ENCODE measurements at places on chromosomes 7 and 10.

- DNase-seq: peak; percentile 24
Observed at GRCh38 chr10:73653701-73654100, 2.1 kb downstream of the SYNPO2L start.

- no peak for DNase-seq
Observed at GRCh38 chr10:71962901-71963300, 1.3 kb upstream of the CHST3 start.

GRCh38 chr10:2618690-2619089 is 448.7 kb upstream of the PFKP start:
- DNase-seq: no peak

GRCh38 chr7:95777269-95777668 is 4.9 kb downstream of the DYNC1I1 start:
- DNase-seq: no peak

- no peak for DNase-seq
Observed at GRCh38 chr7:36775061-36775620, 50.8 kb upstream of the AOAH start.

DNA sequence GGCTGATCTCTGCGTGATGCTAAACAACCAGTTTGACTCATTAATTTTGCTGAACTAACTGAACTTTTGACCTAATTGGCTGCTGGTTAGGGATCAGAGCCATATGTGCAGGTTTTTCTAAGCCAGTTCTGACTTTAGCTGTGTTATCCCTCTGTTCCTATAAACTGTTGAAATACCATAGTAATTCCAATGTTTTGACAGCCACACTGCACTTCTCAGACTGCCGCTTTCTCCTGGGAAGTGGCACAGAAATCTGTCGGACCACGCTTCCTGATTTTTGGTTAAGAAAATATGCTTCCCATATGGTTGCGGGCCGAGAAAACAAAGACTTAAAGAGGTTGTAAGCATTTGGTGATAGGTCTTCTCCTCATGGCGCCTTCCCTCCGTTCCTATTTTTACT is 42.3 kb downstream of the TBXAS1 start:
- DNase-seq: peak; percentile 82

GRCh38 chr10:52146766-52147165 is 167.3 kb upstream of the DKK1 start:
- DNase-seq: peak; percentile 51

DNA sequence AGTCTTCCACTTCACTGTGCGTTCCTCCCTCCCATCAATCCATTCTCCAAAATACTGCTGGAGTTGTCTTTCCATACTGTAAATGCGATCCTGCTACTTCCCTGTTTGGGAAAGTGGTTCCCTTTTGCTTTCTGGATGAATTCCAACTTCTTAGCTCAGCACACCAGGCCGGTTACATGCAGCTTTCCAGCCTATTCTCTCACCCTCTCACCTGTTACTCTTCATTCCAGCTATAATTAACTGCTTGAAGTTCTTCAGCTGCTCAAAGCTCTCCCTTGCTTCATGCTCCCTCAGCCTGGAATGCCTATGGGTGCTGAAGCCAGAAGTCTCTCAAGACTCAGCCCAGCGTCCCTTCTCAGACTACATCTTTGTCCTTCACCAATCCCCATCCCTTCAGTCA is 6.0 kb upstream of the ZNRF2 start:
- no peak for DNase-seq

DNA sequence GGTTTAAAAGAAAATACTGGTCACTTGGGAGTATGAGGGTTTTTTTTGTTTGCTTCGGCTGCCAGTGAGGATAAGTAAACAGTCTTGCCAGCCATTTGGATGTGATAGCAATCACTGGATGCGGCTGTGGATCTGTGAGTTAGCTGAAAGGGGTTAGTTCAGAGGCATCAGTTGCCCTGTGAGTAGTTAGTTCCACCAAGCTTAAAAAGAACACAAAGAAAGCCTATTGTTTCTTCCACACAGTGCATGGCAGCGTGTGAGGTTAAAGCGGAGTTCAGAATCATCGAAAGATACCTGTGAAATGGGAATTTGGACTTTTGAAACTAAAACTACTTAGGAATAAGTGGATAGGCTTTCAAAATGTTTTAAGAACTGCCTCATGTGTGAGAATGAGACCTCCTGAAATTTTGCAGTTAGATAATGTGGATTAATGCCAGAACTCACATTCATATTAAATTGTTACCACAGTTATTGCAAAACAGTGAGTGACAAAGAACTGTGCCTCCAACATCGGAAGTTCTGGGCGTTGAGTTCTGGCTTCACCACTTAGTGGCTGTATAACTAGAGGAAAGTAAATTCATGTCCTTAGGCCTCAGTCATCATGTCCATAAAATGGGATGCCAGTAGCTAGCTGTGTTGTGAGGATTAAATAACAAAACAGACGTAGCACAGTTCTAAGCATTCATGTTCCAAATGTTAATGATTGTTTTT is 31.3 kb downstream of the KIAA1217 start:
- peak; percentile 32 for DNase-seq

- no peak for DNase-seq
Observed at GRCh38 chr10:1754506-1755153, 17.3 kb upstream of the ADARB2 start.

GRCh38 chr10:35612385-35613106 is 7.4 kb downstream of the GJD4 start:
- no peak for DNase-seq

GRCh38 chr10:72204296-72204695 is 11.5 kb upstream of the ANAPC16 start:
- no peak for DNase-seq

GRCh38 chr10:13054844-13055243 is 45.1 kb upstream of the OPTN start:
- no peak for DNase-seq

DNA sequence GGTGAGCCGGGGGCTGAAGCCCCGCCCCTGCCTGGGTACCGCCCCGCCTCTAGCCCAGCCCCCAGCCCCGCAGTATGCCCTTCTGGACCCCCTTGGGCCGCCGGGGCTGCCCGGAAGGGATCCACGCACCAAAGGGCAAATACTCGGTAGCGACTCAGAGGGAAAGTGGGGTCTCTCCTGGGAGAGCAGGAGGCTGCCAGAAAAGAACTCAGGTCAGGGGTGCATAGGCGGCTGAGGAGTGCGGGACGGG is 796 bp downstream of the FBXL15 start:
- no peak for DNase-seq

DNA sequence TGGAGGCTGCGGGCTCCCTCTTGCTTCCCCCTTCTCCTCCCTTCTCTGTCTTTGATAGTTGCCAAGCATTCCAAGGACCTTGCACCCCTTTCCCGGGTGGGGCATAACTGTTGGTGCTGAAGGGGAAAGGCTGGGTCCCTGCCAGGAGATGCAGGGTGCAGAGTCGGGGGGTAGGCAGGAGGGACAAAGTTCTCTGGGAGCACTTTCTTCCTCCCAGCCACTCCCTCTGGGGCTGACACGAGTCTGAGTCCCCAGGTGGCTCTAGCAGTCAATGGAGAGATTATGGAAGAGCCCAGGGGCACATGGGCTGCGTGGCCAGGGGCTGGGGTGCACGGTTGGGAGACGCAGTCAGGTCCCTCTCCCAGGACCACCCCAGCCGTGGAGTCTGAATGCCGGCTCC is 2.1 kb downstream of the CLDN15 start:
- DNase-seq: no peak

GRCh38 chr7:23523486-23524075 is 8.2 kb downstream of the TRA2A start:
- no peak for DNase-seq

DNA sequence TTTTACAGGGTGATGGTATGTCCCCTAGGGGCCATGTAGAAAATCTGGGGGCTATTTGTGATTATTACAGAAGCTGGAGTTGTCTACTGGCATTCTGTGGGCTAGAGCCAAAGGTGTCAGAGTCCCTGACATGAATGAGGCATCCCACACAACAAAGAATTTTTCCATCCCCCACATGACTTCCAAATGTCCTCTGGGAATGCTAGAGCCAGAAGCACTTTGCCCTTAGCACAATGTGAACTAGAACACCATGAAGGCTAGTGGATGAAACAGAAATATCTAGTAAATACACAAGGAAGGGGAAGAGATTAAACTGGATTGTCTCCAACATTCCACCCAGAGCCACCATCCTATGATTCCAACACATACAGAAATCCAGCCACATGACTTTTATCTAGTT is 46.9 kb downstream of the FAM13C start:
- no peak for DNase-seq

DNA sequence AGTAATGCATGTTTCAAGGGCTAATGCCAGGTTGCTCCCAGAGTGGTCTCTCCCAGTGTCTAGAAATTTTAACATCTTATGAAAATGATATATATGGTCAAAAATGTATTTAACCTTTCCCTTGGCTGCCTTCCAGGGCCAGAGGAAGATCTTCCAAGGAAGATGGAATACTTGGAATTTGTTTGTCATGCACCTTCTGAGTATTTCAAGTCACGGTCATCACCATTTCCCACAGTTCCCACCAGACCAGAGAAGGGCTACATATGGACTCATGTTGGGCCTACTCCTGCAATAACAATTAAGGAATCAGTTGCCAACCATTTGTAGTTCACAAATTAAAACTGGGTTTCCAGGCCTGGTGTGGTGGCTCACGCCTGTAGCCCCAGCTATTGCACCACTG is 9.0 kb downstream of the GATAD1 start:
- peak; percentile 71 for DNase-seq

DNA sequence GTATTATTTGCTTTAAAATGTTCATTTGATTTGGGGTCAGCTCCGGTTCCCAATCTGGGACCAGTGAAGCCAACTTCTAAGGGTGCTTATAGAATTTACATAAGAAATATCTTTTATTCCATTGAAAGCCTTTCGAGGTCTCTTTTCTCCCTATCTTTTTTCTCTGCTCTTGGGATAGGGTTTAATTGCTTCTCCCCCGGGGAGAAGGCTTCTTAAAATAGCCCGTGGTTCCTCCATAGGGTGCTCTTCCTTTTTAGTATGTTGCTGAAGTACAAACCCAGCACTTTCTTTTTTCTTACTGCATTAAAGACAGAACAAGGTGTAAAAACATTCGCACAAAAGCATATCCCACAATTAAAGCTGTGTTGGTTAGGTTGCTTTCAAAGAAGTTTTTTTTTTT is 107.5 kb downstream of the POU6F2 start:
- DNase-seq: no peak

DNA sequence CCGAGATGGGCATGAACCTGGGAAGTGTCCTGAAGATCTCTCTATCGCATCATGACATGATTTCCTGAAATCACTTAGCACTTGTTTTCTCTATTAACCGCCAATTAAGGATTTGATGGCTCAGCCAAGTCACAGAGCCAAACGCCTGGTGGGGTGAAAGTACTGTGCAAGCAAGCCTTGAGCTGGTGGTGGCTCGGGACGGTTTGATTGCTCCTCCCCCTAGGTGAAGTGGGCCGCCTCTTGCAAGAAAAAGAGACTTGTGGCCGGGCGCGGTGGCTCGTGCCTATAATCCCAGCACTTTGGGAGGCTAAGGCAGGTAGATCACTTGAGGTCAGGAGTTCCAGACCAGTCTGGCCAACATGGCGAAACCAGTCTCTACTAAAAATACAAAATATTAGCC is 50.3 kb downstream of the COL26A1 start:
- no peak for DNase-seq

DNA sequence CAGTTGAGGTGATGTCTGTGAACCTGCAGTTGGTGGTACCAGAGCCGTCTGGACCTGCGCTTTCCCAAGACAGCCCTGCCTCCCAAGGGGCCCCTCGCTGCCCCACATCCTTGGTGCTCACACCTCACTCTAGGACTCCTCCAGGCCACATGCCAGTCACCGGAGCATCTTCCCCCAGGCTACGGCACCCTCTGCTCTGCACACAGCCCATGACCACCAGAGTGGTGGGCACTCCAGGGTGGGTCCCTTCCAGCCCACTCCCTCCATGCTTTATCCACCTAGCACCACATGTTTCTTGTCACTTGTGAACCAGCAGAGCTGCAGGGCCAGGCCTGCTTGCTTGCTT is 183.7 kb upstream of the SH2B2 start:
- no peak for DNase-seq

- DNase-seq: peak; percentile 56
Observed at GRCh38 chr7:151632750-151633515, 113.2 kb upstream of the RHEB start.

GRCh38 chr10:88288320-88289059 is 294.6 kb downstream of the RNLS start:
- peak; percentile 45 for DNase-seq

GRCh38 chr10:109062371-109062770 is 860.9 kb downstream of the XPNPEP1 start:
- peak; percentile 17 for DNase-seq

- peak; percentile 91 for DNase-seq
Observed at GRCh38 chr10:99364125-99364524, 35.0 kb downstream of the CNNM1 start.

- no peak for DNase-seq
Observed at GRCh38 chr10:86836044-86836443, 79.6 kb downstream of the BMPR1A start.

GRCh38 chr7:115435178-115435577 is 513.3 kb downstream of the MDFIC start:
- no peak for DNase-seq

- DNase-seq: no peak
Observed at GRCh38 chr10:65818990-65819389, 1106.8 kb upstream of the LRRTM3 start.

DNA sequence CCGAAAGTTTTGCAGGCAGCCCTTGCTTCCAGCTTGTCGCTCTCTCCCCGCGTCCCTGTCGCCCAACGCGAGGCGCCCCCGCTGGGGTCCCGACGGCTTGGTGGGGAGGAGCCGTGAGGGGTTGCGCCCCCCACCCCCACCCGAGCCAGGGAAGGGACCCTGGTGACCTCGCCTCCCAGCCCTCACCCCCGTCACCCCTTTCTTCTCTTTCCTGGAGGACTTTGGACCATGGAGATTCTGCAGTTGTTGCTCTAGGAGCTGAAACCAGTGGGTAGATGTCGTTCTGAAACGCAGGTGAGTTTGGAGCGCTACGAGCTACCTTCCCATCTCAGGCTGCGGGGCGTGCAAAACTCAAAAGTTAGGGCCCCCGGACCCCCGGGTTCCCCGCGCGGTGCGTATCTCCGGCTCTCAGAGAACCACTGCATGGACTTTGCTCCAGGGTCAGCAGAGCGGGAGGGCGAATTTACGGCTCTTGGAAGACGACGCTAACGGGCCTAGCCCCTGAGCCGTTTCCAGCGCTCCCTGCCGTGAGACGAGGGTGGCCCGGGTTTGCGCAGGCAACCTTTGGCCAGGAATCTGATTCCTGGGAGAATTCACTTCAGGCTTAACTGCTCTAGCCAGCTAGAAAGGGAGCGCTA is 684 bp upstream of the ATXN7L1 start:
- peak; percentile 40 for DNase-seq

- no peak for DNase-seq
Observed at GRCh38 chr10:16459423-16459939, 22.7 kb downstream of the PTER start.

GRCh38 chr7:107427462-107427861 is 42.4 kb upstream of the GPR22 start:
- DNase-seq: no peak
